Liver (tissue), 10 donors: ENCODE measurements at places on chromosomes 3 and 15. TPM values are rescaled to one million over a fixed set of nuclear protein-coding genes. Genes with fewer than 3 reads are reported as not detected.

LIPC gene
- polyA plus RNA-seq, result 126 TPM

CDV3 gene
- 42.1 TPM for polyA plus RNA-seq

AGTR1 gene
- polyA plus RNA-seq, result 39.5 TPM

PRR20G gene
- not detected for polyA plus RNA-seq

GRCh38 chr15:96296264-96296663, 34.2 kb upstream of the NR2F2 start:
- DNase-seq, result no peak

DNA sequence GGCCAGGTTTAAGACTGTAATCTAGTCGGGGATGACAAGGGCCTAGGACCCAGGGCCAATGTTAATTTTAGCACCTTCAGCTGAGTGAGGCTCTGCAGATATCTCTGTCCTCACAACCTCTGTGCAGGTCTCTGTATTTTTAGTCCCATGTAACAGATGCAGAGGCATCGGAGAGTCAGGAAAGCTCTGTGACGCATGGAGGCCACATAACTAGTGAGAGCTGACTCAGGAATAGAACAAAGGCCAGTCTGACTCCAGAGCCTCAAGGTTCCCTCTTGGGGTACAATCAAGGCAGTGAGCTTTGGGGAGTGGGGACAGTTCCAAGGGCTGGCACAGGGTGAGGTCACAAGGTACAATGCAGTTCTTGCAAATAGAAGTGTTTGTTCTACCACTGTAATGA, 31.0 kb downstream of the FSTL1 start:
- DNase-seq, result no peak

DNA sequence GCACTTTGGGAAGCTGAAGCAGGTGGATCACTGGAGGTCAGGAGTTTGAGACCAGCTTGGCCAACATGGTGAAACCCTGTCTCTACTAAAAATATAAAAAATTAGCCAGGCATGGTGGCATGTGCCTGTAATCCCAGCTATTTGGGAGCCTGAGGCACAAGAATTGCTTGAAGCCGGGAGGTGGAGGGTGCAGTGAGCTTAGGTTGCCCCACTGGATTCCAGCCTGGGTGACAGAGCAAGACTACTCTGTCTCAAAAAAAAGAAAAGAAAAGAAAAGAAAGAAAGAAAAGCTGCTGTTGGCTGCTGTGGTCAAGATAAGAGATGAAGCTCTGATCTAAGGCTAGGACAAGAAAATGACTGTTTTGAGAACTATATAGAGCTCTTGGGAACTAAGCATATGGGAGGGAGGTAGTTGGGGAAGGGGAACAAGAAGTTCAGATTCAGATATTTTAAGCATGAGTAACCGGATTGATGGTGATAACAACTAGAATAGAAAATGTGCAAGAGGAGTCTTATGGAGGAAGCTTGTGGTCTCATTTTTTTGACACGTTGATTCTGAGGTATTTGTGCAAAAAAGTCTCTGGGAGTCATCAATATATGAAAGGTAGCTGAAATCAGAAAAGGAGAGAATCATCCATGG, 25.7 kb downstream of the DNAH12 start:
- no peak for DNase-seq

DNA sequence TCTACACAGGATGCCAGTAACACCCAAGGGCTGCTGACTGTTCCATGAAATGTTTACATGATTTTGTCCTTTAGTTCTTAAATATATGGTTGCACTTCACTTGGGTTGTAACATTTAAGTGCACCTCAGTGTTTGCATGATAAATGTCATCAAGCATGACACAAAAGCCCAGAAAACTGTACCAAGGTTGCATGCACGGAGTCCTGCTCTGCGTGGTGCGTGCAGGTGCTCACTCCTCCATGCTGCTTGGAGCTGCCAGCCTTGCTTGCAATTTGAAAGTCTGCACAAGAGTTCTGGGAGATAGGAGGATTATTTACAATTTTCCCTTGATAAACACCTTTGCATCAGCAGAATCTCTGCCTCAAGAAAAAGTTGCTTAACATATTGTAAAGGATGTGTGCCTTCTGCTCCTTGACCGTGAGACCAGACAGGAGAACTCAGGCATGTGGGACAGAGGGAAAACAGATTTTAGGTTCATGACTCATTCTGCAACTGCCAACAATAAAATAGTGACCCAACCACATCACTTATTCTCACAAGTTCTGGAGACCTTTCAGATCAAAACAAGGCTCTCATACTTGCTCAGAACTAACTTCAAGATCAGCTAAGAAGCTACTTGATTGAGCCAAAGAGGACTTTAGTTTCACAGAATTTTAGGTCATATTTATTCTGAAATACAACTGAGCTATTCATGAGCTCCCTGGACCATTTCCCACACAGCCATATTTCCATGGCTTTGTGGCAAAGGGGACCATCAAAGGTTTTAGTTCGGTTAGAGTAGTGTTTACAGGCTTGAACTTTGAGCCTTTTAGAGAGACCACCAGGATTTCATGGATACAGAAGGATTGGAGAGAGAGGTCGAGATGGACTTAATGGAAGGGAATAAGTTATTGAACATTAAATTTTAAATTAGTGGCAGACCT, 128.4 kb upstream of the ZBED2 start:
- no peak for DNase-seq

DNA sequence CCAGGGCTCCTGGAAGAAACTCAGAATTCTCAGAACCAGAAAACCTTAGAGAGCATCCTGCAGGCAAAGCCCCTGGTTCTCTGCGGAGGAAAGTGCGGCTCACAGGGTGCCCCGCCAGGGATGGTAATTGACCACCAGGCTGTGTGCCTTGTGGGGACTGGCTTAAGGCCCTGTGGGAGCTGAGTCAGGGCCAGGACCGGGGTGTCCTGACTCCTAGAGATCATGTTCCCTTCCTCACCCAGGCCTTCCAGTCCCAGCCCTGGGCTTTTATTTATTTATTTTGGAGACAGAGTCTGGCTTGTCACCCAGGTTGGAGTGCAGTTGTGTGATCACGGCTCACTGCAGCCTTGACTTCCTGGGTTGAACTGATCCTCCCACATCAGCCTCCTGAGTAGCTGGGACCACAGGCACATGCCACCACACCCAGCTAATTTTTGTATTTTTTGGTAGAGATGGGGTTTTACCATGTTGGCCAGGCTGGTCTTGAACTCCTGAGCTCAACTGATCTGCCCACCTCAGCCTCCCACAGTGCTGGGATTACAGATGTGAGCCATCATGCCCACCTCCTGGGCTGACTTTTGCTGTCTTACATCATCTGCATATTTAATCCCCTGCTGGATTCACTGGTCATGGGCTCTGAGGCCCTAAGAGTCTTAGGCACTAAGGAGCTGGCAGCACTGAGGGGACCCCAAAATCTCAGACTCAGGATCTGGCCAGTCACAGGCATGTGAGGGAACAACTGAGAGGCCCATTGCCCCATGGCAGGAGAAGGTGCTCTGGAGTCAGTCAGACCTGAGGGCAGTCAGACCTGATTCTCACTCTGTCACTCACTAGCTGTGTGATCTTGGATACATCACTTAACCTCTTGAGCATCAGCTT, 20.4 kb upstream of the LAMP3 start:
- DNase-seq, result no peak

- DNase-seq, result no peak
These were observed 36.1 kb downstream of the AMOTL2 start for GRCh38 chr3:134338201-134338512.

DNA sequence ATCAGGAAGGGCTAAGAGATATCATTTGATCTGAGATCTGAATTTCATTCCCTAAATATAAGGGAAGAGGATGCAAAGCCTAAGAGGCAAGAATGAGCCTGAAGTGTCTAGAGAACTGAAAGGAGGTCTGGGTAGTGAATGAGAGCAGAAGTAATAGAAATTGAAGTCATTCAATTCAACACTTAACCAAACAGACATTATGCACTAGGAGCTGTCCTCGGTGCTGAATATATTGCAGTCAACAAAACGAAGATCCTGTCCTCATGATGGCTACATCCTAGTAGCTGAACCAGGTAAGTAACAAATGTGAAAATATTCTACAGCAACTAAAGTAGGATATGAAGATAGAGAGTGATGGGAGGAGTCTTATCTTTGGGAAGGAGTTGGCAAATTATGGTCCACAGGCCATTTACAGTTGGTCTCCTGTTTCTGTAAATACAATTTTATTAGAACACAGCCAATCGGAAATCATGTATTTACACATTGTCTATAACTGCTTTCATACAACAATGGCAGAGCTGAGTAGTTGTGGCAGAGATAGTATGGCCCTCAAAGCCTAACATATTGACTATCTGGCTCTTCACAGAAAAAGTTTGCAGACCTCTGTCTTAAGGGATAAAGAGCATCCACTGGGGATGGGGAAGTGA, 192.9 kb upstream of the CADPS start:
- DNase-seq, result no peak

GRCh38 chr15:93894438-93895036, 336.8 kb upstream of the MCTP2 start:
- no peak for DNase-seq

DNA sequence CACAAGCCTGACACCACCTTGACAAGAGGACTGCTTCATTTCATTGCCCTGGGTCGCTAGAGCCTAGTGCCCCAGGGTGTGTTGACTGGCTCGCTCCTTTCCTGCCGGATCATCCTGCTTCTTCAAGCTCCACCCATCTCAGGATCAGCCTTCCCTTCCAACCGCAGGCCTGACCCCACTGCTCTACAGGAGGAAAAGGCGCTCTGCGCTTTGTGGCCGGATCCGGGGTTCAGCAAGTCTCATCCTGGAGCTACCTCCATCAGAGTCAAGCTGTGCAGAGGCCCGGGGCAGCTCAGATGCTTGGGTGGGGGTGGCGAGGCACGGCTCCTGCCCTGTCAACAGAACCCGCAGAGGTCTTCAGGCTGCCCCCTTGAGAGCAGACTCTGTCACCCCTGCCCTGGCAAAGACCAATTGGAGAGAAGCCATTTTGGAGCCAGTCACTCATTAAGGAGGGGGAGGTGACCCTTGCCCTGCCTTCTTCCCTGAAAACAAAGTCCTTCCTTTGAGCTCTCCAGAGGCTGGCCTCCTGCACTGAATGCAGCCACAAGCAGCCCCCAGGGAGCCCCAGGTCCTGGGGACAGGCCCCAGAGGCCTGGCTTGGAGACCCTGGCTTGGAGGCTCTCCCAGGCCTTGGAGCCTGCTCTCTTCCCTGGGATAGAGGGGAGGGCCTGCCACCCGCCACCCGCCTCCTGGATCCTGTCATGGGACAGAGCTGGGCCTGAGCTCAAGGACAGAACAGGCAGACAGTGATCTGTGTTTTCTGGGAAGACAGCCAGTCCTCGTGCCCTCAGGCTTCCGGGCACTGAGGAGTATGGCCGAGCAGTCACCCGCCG, 80.3 kb downstream of the CPN2 start:
- DNase-seq, result no peak

DNA sequence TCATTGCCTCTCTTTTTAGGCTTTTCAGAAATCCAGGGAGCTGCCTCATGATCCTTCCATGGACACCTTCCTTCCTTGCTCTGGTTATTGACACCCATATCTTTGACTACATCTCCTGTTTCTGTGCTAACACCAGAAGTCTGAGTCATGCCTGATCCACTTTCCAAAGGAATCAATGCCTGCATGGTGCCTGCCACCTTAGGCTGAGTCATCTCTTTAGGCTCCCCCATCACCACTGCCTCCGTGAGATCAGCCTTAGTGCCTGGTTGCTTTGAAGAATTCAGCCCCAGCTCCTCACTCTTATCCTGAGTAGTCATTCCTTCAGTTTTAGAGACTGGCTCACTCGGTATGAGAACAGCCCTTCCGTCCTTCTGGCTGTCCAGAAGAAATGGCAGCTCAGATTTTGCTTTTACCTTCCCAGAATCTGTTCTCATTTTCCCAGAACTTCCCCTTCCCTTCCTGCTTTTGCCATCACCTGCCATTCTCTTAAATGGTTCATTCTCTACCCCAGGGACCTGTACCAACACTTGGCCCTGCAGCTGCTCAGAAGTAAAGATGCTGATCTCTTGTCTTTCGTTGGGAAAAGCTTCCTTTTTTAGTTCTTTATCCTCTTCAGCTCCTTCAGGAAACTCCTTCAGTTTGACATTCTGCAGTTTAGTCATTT, 105.3 kb downstream of the MAP4 start:
- DNase-seq, result no peak

DNA sequence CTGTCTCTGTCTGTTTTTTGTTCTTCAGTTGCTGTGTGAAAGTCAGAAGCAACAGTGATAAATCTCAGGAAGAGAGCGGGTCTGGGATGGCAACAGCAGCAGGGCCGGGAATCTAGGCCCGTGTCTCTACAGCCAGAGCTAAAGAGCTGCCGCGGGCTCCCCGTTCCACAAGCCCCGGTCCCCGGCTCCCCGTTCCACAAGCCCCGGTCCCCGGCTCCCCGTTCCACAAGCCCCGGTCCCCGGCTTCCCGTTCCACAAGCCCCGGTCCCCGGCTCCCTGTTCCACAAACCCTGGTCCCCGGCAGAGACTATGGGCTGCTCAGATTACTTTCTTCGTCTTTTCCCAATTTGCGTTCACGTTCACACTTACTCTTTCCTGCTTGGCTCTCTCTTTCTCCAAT, 19.5 kb downstream of the RCCD1 start:
- no peak for DNase-seq

- DNase-seq, result no peak
These were observed 81.0 kb upstream of the TNIK start for GRCh38 chr3:171541181-171541580.

GRCh38 chr15:58773024-58773423, 1.9 kb downstream of the MINDY2 start:
- no peak for DNase-seq

- no peak for DNase-seq
These were observed 11.4 kb downstream of the TRAK1 start for GRCh38 chr3:42102571-42102970.

DNA sequence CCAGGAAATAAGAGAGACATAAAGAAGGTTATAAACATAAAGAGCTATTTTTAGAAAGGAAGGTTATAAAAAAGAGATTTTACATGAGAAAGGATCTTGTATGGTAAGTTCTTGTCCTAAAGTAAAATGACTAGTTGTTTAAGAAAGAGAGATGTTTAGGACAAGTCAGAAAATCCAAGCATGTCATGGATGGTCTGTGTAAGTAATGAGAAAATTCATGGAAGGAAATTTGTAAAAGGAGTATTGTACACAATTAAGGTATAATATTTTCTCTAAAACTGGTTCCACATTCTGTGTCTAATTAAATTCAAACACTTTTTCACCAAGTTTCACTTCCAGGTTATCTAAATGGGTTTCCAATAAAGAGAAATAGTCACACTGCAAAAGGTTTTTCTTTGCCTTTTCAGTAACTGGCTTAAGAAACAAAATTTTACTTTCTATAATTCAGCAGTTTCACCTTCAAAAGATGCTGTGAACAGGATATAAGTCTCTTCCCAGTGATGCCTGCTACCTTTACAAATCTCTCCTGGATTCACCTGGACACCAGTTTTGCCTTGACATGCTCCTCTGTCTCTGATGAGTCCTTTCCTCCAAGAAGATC, 455.7 kb downstream of the ZIC1 start:
- no peak for DNase-seq

DNA sequence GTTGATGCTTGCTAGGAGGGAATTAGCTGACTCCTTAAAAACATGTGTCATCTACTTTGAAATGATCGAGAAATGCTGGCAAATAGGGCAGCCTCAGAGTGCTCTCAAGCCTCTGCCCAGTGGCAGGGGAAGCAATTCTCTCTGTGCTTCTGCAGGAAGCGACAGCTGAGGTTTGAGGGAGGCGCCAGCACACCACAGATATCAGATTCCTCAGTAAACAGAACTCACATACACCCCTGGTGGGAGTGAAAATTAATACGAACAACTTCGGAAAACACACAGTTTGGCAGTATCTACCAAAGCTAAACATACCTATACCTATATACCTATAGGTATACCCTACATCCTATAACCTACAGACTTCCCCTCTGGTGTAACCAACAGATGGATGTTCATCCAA, 61.3 kb downstream of the NSMCE3 start:
- DNase-seq, result no peak
